Naive thymus-derived CD4-positive, alpha-beta T cell (primary cell): ENCODE measurements at places on chromosomes 11 and 22. TPM values are rescaled to one million over a fixed set of nuclear protein-coding genes. Genes with fewer than 3 reads are reported as not detected.

DNA sequence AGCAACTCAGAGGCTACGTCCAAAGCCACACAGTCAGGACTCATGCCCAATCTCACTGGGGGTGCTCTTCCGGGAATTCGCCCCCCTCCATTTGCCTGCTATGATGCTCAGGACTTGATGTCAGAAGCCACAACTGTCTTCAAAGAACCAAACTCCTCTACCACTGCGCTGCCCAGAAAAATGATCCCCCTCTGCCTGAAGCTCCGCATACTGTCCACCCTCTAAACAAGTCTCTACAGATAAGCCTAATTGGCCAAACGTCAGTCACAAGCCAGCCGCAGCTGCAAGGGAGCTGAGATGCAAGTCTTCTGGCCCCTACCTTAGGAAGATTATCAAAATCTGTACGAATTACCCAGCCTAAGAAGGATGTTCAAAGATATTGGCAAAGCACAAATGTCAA, 294.6 kb downstream of the BUD13 start:
- DNase-seq, result no peak

DNA sequence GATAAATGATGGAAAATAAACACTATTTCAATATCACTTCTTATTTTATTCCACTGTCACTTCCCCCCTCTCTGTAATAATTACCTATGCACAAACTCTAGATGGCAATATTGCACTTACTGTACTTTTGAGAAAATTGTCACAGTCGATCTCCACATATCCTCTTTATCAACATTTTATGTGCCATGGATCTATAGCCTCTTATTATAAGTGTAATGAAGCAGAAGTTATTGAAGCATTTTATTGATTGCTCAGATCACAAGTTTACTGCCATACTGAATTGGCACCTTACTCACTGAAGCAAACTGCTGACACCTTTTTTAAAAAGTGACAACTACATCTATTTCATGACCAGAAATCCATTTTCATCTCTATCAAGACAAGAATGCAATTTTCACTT, 133.4 kb downstream of the DCDC1 start:
- no peak for DNase-seq

DNA sequence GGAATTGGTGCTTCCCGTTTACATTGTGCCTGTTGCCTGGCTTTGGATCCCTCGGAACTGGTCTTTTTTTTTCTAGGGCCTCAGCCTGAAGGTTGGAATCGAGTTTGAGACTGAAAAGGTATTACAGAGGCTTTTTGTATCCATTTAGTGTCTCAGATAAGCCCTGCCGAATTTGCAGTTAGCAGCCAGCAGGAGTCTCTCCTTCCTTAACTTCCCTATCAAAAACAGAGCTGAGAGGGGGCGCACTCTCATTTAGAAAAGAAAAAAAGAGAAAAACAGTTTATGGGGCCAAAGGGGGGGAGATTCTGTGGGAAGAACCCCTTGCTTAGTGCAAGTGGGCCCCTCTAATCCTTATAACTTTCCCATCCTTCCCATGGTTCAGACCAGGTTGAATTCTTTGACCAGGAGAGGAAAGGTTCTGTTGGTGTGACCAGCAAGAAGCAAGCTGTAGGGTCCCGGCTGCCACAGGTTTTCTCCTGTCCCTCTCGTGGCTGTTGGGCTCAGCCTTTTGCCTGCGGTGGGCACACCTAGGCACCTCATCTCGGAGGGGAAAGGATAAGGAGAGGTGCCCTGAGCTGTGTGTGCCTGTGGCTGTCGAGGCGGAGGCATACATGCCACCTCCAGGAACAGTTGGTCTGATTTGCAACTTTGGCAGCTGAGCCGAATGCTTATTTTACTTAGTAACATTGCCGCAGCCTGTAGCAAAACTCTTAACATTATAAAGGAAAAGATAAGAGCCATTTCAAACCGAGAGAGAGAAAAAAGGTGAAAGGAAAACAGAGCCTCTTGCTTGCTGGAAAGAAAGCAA, 565.0 kb upstream of the CNTN5 start:
- no peak for DNase-seq

GRCh38 chr22:47762141-47762540, 999.7 kb downstream of the TBC1D22A start:
- no peak for DNase-seq

GRCh38 chr22:26892166-26893041, 235.0 kb downstream of the MIAT start:
- no peak for DNase-seq

DNA sequence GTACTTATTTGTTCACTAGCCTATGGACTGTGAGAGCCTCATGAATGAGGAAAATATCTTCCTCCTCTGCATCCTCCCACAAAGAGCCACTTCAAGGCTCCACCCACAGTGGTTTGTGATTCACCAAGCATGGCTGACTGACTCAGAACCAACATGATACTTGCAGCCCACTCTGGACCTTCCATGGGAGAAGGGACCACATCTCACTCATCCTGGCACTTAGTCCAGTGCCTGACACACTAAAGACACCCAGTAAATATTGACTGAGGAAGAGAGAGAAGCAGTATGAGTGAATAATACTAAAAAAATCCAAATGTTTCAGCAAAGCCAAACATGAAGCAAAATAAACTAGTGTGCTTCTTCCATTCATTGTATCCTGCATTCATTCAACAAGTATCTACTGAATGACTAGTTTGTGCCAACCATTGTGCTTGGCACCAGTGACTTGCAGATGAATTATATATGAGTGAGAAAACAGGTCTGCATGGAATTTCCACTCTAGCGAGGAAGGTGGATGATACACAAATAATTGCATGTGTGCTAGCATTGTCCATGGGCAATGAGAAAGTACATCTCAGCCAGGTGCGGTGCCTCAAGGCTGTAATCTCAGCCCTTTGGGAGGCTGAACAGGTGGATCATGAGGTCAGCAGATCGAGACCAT, 54.9 kb upstream of the BLID start:
- no peak for DNase-seq

Gene SYVN1
- 67.9 TPM for total RNA-seq

DNA sequence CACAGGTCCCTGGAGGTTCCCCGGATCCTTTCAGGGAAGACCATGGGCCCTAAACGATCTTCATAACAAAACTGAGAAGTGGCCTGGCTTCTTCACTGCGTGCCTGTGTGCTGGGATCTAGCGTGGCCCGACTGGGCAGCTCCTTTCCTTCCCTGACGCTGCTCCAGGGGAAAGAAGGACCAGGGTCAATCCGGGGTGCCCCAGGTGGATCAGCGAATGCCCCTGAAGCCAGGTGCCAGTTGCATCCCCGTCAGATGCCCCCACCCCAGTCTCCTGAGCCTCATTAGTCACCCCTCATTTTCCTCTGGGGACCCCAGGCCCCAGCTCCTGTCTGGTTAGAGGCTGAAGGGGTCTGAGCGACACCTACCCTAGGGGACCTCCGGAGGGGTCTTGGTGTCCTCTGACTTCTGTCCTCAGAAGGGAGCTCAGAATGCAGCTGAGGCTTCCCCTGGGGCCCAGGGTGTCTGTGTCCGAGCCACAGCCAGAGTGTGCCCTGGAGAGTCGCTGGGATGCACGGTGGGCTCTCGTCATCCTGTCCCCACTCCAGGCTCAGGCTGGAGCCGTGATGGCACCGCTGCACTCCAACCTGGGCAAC, 18.7 kb upstream of the MUC6 start:
- DNase-seq, result no peak

Gene OTOG
- total RNA-seq, result not detected

DNA sequence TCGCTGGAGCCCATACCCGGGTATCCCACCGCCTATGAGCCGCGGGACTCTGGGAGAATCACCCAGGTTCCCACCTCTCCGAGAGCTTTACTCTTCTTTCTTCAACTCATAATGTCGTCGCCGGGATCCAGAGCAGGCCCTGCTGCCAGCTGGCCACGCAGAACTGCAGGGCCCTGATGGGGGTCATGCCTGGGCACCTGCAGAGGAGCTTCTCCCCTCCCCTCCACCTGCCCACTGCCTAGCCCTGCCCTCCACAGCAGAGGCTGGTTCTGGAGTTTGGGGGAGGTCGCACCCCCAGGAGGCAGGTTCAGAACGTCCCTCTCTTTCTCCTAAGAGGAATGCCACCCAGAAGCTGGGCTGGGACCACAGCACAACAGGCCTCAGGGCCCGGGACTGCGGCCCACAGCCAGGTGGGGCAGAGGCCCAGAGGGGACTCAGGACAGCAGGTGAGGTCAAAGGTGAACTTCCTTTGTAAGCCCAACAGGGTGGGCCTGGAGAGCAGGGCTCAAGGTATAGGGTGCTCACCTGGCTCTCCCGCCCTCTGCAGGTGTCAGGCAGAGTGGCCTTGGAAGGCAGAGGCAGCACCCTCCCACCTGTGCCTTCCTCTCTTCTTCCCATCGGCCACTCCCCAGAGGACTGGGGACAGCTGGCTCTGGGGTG, 1.9 kb downstream of the SLC25A45 start:
- DNase-seq, result no peak

- DNase-seq, result no peak
Measured at GRCh38 chr11:1120532-1121330, 37.0 kb upstream of the MUC5AC start.

Gene ENTHD1
- 0.60 TPM for total RNA-seq

- DNase-seq, result no peak
Measured at GRCh38 chr11:76162336-76163288, 43.7 kb downstream of the WNT11 start.

DNA sequence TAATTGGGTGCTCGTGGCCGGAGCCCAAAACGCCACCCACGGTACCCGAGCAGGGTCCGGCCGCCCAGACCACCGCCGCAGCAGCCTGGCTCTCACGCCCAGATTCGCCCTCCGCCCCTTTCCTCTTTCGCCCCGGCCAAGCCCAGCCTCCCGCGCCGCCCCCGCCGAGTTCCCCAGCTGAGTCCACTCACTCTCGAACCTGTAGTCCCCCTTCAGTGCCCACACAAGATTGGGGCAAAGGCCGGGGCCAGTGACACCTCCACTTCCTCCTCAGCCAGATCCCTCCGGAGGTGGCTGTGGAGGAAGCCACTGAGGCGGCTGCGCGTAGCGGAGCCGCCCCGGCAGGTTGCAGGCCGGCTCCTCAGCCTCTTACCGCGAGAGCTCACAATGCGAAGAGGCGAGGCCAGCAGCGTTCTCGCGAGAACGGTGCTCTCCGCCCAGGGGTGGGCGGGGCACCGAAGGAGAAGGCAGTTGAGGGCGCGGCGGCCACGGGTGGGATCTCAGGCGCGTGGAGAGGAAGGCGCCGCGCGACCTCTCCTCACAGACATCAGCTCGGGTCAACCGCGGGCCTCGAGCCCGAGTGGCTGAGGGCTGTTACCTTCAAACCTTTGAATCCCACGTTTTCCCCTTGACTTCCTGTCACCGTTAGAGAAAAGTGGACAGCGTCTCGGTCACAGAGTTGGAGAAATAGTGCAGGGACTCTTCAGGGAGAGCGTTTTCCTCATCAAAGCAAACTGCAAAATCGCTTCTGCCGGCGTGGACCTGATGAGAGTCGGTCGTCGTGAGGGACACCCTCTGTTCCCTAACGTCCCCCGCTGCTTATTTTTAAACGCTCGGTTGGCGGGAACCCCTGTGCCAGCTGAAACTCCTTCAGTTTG, at the start of gene BTBD10:
Gene BTBD10, minus strand, starts transcription at position 322 of the 878 bp plus-strand sequence. CDS start 18,098 bp downstream, outside the sequence.
- peak; percentile 87 for DNase-seq

DNA sequence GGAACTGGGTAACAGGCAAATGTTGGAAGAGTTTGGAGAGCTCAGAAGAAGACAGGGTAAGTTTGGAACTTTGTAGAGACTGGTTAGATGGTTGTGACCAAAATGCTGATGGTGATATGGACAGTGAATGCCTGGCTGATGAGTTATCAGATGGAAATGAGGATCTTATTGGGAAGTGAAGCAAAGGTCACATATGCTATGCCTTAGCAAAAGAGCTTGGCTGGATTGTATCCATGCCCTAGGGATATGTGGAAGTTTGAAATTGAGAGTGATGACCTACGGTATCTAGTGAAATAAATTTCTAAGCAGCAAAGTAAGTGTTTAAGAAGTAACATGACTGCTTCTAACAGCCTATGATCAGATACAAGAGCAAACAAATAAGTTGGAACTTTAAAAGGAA, 17.8 kb downstream of the BBOX1 start:
- DNase-seq, result no peak

GRCh38 chr11:76209375-76209972, 3.2 kb upstream of the WNT11 start:
- DNase-seq, result no peak

GRCh38 chr11:64364435-64364834, 5.5 kb downstream of the RPS6KA4 start:
- DNase-seq, result no peak
